Fibroblast of pulmonary artery (primary cell): ENCODE measurements at places on chromosomes 11 and 22.

DNA sequence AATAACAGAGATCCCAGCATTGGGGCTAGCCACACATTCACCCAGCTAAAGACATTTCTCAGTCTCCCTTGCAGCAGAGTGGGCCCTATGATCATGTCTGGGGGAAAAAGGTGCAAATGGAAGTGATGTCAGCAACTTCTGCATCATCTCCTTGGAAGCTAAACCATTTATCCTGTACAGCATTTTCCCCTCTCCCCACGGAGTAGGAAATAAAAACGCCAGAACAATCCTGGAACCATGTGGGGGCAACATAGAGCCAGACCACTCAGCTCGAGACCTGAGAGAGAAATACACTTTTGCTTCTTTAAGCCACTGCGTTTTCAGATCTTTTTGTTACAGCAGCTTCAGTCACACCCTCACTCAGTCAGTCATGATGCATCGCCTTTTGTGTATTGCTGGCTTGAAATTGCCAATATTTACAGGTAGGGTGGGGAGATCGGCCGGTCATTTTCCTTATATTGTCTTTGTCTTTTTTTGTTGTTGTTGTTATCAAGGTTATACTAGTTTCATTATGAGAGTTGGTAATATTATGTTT is 9.1 kb upstream of the RAC2 start:
- DNase-seq: no peak

DNA sequence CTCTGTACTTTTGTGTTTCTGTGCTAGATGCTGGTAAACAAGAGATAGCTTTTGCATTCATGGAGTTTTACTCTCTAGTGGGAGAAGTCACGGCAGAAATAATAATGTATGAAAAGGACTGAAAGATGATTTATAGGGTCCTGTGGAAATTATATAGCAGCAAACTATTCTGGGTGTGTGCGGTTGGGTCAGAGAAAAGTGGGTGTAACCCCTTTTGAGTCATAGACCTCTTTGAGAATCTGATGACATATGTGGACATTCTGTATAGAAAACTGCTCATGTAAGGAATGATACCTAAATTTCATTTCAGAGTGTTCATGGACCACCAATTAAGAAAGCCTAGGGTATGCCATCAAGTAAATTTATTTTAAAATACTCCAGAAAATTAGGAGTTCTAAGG is 54.4 kb downstream of the TMEM135 start:
- peak; percentile 6 for DNase-seq

DNA sequence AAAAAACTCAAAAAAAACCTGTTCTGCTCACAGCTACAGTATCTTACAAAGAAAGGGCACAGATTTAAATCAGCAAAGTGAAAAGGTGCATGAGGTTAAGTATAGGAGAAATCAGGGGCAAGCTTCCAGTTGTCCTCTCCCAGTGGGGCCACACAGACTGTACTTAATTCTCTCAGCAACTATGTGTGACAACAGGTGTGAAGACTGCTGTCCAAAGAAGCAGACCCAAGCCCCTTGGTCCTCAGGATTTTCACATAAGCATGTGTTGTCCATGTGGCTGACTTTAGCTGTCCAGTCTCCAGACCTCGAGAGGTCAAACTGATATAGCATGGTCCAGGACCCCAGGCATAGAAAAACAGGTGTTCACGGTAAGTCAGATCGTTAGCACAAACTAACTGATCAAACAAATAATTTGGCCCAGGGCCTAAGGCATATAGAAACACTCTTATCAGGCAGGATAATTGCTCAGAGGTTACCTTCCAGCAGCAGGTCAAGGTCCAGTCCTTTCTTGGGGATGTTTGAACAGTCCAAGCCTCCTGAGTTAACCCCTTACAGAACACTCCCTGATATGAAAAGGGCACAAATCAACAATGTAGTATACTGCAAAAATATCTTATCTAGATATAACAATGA is 21.1 kb upstream of the CSTF3 start:
- no peak for DNase-seq

- no peak for DNase-seq
Observed at GRCh38 chr11:2846056-2846455, 39.5 kb downstream of the CDKN1C start.

DNA sequence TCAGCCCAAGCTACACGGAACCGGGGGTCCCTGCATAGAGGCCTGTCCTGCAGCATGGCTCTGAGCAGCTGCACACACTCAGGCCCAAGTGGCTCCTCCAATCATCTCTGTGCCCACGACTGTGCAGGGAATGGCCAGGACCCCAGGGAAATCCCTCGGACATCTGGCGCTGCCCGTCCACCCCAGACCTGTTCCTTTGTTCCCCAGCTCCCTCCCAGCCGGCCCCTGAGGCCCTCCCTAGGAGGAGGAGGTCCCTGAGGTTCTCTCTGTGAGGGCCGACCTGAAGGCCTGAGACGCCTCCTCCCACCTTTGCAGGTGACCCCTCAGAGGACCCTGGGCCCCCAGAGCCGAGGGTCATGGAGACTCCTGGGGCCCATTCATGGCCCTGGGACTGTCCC is 1.1 kb downstream of the MLC1 start:
- DNase-seq: no peak

DNA sequence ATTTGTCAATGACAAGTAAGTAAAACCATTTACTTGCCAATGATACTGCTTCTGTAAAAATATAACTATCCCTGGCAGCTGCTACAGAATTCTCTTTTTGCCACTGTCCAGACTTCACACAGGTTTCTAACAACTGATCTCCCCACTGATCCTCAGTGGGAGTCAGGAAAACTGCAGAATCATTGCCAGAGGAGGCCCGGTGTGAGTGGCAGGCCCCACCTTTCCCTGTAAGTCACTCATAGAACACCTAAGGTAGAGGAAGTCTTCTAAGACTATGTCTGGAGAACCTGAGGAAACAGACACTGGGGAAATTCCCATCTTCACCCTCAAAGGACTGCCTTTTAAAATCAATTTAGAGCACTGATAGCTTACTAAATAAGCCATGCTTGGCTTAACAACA is 66.3 kb downstream of the ZC3H12C start:
- DNase-seq: no peak

GRCh38 chr11:72576243-72576595 is 98.0 kb downstream of the PDE2A start:
- DNase-seq: no peak

- no peak for DNase-seq
Observed at GRCh38 chr11:69659591-69659990, 15.6 kb downstream of the LTO1 start.

- no peak for DNase-seq
Observed at GRCh38 chr22:30781271-30781875, 86.7 kb downstream of the OSBP2 start.

DNA sequence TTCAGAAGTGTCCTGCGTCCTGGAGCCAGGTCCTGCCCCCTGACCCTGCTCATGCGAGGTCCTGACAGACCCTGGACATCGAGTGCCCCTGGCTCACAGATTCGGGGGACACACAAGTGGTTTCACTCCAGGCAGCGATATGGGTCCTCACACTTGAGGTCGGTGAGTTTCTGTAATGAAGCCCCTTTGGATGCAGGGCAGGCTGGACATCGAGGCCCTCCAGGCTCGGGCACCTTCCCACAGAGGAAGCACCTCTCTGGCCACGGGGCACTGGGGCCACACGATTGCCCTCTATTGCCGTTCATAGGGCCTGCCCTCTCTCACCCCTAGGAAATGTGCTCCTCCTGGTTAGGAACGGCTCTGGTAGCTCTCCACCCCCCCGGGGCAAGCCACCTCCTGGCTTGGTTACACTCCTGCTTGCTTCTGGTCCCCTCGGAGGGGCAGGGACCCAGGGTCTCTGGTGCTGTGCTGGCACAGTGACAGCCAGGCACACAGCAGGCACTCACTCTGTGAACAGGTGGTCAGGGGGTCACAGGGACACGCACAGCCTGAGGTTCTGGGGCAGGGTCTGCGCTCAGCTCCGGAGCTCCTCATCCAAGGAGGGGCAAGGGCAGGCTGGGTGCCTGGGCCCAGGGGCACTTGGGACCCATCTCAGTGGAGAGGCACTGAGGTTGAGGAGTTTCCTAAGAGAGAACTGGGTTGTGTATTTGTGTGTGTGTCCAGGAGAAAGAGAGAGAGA is 907.7 kb downstream of the BRD1 start:
- DNase-seq: no peak

- DNase-seq: peak; percentile 65
Observed at GRCh38 chr11:85685125-85685819, 723 bp downstream of the CCDC89 start.

DNA sequence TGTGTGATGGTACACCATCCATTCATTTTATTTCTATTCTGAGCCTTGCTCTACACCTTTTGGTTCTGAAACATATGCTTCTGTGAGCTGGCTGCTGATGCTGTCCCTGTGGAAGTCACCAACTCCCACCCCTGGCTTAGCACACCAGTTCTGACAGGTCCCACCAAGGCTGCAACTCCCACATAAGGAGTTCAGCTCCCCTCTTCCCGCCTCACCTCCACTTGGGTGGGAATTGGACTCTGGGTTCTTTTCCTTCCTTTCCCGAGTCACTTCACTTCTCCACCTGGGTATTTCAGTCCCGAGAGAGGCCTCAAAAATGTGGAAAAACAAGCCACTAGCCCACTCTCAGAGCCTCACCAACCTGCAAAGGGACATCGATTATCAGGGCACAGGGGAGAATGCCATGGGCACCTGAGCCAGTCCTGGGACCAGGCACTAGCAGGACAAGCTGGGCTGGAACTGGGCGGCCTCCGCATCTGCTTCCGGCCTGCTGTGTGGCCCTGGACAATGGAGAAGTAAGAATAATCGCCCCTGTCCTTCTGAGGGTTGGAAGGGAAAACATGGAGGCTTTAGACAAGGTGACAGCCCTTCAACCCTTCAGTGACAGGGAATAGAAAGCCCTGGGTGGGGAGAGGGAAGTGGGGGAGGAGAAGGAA is 80.1 kb downstream of the IGLL1 start:
- DNase-seq: no peak

DNA sequence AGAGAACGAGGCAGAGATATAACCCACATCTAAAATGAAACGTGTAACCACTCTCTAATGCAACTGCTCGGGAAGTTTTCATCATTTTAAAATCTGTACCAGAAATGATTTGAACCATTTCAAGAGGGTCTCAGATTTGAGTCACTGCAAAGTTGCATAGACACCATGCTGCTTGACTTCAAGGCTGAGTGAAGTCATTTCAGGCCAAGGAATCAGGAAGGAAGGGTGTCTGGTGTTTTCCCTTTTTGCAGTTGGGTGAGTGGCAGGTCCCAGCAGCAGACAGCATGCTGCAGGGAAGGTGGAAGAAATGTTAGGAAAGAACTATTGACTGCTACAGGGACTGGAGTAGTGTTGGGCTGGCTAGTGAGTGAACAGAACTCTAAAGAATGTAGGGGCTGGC is 16.5 kb downstream of the TANGO2 start:
- no peak for DNase-seq

GRCh38 chr11:47775240-47775869 is 8.2 kb upstream of the FNBP4 start:
- no peak for DNase-seq

DNA sequence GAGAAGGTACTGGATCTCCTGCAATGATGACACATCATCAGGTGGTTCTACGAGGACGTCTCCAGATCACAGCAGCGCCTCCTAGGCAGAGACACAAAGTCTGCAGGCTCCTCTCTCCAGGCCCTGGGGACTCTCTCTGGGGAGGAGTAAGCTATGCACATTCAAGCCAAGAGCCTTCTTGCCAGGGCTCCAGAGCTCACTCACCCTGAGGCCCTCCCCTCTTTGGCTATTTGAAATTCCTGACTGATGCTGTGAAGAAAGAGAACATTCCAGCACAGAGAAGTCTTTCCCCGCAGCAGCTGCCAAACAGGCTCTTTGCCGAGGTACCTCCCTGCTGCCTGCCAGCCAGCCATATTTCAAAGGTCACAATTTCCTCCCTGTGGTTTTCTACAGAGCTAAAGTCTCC is 204.9 kb downstream of the CSNK2A3 start:
- DNase-seq: peak; percentile 82

GRCh38 chr11:36360826-36361415 is 64.8 kb downstream of the PRR5L start:
- peak; percentile 10 for DNase-seq

DNA sequence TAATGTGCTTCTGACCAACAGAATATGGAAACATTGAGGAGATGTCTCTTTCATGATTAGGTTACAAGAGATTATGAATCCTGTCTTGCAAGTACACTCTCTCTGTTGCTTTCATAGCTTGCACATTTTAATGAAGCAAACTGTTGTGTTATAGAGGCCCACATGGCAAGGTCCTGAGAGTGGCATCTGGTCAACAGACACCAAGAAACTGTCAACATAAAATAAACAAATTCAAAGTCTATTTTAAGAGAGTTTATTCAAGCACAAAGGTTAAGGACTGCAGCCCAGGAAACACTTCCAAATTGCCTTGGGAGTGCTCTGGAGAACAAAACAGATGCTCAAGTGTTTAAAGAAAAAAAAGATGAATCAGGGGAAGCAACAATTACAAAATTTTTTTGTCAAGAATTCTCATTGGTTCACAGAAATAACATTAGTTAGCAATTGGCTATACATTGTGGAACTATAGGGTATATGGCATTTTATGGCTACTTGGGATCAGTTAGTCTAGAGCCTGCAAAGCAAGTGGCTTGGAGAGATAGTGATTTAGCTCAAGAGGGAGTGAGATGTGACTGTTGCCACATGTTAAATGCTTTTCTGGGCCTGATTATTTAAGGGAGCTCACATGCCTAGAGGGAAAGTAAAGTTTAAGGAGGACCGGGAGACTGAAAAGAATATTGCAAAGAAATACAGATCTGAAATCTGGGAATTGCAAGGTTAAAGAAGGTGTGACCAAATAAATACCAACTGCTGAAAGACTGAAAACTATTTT is 54.6 kb downstream of the CTSC start:
- DNase-seq: no peak

GRCh38 chr11:64923944-64924909 is at the start of gene PPP2R5B:
TSS of gene PPP2R5B (plus strand) at chr11:64924689. CDS start at chr11:64925735, 1,046 bp downstream.
- peak; percentile 95 for DNase-seq

DNA sequence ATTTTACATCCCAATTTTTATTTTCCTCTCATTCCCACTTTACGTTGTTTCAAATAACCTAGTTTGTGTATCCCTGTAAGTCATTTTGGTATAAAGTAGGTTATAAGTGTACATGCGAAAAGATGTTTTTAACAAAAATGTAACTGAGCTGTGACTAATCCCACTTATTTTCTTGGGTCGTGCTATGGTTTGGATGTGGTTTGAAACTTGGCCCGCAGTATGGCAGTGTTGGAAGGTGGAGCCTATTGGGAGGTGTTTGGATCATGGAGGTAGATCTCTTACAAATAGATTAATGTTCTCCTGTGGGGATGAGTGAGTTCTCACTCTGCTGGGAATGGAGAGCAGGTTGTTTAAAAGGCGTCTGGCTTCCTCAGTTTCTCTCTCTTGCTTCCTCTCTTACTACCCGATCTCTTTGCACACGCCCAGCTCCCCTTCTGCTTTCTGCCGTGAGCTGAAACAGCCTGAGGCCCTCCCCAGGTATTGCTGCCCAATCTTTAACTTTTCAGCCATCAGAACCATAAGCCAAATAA is 7.2 kb downstream of the RPL27A start:
- no peak for DNase-seq

GRCh38 chr11:24297461-24297860 is 199.4 kb upstream of the LUZP2 start:
- DNase-seq: no peak
